Epithelial cell of prostate (primary cell): ENCODE measurements at places on chromosomes 12 and 14.
A peak's percentile ranks its signal among the peaks of the same experiment; 100 is the strongest.

GRCh38 chr14:70108419-70108818 is 80.3 kb downstream of the SLC8A3 start:
- DNase-seq: no peak

DNA sequence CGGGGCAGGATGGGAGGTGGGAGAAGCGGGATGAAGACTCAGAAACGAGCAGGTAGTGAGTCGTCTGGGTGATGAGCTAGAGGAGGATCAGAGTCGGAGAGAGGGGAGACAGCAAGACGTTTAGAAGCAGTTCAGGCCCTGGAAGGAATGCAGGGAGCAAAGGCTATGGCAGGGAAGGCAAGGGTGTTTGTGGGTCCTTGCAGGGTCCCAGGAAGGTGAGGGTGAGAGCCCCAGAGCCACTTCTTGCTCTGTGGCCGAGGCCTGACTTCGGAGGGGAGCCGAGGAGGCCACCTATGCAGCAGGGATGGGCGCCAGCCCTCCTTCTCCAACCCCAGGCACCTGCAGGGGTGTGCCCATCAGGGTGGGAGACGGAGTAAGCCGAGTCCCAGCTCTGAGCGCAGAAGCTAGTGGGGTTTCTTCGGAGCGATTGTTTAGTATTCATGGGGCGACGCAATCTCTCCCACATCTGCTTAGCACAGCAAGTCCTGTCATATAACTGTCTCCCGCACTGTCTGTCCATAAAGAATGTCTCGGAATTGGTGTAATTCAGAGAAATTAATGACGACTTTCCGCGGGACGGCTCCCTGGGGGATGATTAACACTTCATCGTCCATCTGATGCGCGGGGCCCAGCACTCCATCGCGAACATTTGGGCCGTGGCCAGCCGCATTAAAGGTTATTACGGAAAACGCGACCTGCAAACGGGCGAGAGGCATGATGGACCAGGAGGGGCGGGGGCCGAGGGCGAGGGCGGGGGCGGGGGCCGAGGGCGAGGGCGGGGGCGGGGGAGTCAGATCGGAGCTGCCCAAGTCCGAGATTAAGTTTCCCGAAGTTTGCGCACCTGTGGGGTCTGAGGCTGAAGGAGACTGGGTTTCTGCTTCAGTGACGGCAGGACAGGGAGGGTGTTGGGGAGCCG is 12.2 kb upstream of the CALCOCO1 start:
- DNase-seq: no peak

DNA sequence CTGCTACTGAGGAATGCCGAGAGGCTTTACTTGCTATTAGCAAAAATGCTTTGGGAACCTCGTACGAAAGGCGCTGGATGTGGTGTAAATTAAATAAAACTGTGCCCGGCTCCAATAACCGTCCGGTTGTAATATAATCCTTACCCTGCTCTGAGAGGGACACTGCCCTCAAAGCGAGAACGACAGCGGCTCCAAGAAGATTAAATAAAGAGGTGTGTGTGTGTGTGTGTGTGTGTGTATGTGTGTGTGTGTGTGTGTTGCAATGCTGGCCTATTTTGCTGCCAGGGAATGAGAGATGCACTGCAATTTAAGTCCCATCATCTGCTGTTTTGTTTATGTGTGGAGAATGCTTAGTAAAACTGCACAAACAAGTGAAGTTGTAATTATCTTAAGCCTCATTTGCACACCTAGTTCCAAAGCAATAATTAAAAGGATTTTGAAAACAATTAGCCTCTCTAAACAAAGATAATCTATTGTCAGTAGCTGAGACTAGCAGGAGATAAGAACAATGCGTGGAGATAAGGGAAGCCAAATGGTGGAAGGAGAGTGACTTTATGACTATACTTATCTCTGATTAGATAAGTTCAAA is 1.2 kb upstream of the SIX1 start:
- no peak for DNase-seq

- no peak for DNase-seq
These were observed 29.4 kb downstream of the TMPO start for GRCh38 chr12:98544751-98545150.

DNA sequence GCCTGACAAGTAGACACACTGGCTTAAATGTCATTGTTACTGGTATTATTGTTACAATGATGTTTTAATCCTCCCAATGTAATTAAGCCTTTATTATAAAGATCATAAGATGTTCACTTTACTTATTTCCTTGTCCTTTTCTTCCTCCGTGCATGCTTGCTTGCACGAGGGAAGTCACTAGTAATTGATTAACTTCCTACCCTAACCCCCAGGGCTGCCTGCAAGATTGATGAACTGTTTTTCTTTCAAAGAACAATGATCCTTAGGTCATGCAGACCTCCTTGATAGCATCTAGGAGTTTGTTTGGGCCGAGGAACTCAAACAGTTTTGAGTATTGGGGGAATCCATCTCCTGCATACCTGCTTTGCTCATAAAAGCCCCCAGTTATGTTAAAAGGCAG is 43.0 kb downstream of the GLRX5 start:
- no peak for DNase-seq

DNA sequence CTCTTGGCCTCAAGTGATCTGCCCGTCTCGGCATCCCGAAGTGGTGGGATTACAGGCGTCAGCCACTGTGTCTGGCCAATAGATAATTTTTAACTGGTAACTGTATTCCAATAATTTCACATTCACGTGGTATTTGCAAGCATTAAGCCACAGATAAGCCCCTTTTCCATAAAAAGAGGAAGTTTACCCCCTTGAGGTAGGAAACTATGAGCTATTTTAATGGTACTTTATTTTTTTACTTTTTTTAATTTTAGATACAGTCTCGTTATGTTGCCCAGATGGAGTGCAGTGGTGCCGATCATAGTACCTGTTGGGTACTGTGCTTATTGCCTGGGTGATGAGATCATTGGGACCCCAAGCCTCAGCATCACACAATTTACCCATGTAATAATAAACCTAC is 42.9 kb upstream of the AP4S1 start:
- no peak for DNase-seq

DNA sequence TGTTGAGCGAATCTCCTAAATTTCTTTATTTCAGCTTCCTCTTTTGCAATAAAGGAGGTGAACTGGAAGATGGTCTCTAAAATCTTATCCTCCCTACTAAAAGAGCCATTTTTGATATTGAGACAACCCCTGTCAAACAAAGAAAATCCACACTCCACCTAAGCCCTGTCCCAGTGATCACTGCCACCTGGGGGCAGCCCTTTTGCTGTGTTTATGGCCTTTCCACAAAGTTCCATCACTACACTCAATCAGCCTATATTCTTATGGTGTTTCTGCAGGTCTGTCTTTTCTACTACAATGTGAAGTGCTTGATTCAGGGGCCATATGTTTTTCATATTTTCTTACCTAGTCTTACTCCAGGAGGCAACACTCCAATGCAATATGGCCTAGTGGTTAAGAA is 163.7 kb downstream of the BMP4 start:
- DNase-seq: no peak

DNA sequence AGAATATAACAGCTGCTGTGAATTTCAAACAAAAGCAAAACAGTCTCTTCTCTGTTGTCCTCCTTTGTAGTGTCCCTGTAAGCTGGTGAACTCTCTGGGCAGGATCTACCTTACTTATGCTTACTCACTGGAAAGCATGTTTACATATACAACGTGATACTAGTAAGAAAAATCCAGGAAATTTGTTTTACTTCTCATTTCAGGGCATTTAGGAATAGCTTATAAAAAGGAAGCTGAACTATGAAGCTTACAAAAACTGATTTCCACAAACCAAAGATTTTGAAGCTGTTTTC is 311.0 kb downstream of the NOVA1 start:
- DNase-seq: no peak

DNA sequence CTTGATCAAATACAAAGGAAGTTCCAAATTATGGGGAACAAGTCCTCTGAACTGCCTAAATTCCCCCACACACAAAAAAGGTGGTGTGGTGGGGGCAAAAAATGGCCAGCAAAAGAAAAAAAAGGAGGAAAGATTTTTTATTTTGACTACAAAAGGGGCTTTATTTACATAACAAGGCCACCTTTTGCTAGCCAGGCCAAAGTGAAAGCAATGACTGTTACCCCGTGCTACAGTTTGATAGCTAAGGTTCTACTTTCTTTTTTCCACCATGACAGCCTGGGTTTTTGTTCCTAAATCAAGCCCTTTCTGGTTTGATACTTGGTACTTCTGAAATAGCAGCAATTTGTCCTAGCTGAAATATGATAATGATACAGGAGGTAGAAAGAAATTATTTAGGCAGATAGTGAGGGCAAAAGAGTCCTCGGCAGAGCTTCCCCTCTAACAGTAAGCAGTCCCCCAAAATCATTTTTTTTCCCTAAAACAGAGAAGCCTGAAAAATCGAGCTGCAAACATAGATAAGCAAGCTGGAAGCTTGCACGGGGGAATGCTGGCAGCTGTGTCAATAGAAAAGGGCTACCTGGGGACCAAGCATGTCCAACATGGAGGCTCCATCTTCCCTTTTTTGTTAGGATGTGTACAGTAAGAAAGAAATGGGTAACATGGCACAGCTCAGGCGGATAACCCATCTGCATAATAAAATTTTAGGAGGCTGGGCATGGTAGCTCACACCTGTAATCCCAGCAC is 8.9 kb upstream of the B4GALNT1 start:
- DNase-seq: no peak

DNA sequence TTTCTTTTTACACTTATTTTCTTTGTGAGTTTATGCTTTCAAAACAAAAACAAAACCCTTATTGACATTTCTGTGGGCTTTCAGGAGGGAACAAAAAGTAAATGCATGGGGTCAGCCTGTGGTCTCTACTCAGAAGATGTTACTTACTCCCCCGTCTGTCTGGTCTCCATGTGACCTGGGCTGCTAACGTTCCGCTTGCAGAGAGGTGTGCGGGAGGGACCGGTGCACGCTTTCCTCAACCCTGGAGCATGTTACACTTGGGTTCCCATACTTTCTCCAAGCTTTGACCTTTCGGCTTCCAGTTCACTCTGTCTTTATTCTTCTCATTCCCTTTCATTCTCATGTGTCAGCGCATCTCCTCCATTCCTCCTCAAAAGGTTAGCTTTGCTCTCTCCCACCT is 36.5 kb downstream of the ZC3H14 start:
- no peak for DNase-seq

- DNase-seq: no peak
These were observed 121.8 kb downstream of the BBS10 start for GRCh38 chr12:76226397-76226796.

- DNase-seq: no peak
These were observed 62.4 kb downstream of the ADCK1 start for GRCh38 chr14:77862154-77862786.

DNA sequence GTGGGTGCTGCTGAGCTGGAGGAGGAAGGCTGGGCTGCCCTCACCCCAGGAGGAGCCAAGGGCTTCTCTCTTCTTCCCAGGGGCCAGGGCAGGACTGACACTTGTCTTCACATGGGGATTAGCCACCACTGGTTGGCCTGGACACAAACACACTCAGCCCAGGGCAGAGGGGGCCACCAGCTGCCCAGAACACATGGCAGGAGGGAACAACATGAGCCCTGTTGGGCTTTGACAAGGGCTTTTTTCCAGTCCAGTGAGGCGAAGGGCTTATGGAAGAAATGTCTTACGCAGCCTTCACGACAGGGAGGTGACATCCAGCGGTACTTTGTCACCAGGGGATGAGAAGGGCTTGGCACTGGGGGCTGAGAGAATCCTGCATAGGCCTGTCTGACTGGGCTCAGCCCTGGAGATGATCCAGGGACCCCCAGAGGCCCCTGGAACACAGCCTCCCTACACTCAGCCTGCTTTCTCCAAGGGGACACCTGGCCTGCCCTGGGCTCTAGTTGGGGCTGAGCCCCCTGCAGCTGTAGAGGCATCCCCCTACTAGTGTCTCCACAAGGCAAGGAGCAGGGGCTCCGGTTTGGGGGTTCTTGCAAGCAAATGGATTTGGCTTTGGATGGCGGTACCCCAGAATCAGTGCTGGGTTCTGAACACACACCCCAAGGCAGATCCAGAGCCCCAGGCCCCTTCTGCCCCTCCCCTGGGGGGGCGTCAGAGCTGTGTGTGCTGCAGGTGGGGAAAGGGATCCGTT is 18.9 kb downstream of the ARL6IP4 start:
- DNase-seq: no peak

- DNase-seq: no peak
These were observed 41.6 kb downstream of the CHST11 start for GRCh38 chr12:104498211-104498801.

- no peak for DNase-seq
These were observed 46.5 kb downstream of the BTBD7 start for GRCh38 chr14:93286212-93286890.

DNA sequence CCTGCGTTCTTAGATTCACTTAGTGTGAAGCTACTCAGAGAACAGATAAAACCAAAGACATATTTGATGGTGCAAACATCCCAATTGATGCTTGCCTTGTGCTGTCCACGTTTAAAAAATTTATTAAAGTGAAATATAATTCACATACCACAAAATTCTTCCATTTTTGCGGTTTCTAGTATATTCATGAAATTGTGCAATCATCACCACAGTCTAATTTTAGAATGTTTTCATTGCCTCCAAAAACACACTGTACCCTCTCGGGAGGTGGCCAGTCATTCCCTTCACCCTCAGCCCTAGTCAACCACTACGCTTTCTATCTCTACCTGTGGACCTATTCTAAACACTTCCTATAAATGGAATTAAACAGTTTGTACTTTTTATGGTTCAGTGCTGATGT is 1109.2 kb downstream of the FLRT2 start:
- DNase-seq: no peak

- no peak for DNase-seq
These were observed 841.7 kb downstream of the VRK1 start for GRCh38 chr14:97638864-97639263.

DNA sequence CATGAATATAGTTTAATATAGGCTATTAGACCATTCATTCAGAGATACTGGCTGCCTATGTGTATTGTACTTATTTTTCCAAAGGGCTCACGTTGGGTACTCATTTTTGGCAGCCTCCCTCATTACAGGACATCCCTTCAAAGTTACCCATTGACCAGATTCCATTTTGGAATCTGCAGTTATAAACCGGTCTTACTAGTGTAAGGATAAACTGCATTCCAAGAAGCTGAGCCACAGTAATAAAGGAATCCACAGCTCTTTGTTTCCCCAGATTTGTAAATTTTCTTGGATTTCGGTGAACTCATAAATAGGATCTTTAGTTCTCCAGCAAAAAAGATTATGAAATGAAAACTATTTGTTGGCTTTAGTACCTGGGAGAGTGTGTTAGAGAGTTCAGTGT is 18.9 kb upstream of the CFL2 start:
- DNase-seq: peak; percentile 22

GRCh38 chr12:1504304-1504894 is 90.0 kb downstream of the FBXL14 start:
- no peak for DNase-seq

DNA sequence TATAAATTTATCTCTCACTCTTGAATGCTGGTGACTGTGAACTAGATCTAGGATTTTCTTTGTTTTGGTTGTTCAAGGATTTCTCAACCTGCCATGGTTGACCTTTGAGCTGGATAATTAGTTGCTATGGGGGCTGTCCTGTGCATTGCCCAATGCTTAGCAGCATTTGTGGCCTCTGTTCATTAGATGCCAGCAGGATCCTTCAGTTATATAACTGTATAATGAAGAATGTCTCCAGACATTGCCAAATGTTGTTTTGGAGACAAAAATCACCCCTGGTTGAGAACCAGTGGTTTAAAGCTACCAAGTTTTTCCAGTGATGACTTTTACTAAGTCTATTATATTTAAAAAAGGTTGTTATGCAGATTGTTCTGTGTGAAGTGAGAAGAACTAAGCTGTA is 147.9 kb upstream of the STXBP6 start:
- DNase-seq: no peak
